Activated CD8-positive, alpha-beta memory T cell treated with anti-CD3 and anti-CD28 coated beads for 4 hours (primary cell): ENCODE measurements at places on chromosomes 16 and 17.

- no peak for DNase-seq
These were observed 2.8 kb upstream of the NOL3 start for GRCh38 chr16:67167588-67167987.

DNA sequence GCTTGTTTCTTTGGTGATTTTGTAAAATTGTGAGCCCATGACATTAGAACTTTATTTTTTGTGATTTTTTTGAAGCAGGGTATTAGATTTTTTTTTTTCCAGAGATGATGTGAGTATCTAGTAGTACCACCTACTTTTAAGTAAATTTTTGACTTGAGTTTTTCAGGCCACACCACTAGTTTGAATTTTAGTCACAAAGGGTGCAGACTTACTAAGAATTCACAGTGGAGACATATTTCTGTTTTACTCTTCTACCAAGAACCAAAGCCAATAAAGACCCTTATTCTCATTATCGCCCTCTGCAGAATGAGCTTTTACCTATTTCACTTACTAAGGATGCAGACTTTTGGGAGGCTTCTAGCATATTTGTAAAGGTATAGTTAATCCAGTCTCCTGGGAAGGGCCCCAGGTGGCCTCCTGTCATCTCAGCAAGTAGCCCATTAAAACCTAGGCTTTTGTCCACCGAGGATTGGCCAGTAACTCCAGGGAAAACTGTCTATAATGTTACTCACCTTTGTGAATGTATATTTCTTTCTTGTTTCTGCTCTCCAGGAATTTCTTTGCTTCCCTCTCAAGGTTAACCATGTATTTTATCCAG is 30.6 kb downstream of the NLK start:
- no peak for DNase-seq

DNA sequence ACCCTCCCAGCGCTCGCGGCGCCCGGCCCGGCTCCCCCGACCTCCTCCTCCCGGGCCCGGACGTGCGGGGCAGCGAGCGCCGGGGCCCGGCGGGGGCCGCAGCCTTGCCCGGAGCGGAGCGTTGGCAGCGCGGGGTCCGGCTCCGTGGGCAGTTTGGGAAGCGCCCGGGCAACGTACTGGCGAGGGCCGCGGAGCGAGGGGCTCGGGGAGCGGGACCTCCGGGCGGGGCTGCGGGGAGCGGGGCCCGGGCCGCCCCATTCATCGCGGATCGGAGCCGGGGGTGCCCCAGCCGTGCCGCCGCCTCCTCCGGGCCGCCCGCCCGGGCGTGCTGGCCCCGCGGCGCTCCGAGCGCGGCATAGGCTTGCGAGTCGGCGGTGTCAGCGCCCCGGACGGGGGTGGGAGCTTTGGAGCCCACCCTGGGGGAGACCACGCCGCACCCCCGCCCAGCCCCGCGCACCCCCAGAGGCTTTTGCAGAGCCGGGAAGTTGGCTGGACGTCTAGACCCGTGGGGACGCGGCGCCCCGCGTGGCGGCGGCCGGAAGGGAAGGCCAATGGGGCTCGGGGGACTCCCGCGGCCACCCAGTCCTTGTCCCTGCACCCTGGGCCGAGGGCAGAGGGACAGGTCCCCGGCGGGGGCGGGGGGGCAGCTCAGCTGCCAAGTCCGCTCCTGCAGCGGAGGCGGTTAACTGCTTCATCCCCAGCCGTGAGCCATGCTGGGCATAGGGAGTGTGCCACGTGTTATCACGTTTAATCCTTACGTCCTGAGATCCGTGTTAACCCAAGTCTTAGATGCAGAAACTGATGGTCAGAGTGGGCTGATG is 852 bp downstream of the ZNF469 start:
- no peak for DNase-seq

GRCh38 chr17:27906623-27907022 is 13.5 kb upstream of the LYRM9 start:
- no peak for DNase-seq

GRCh38 chr16:8675183-8676159 is 1.1 kb downstream of the ABAT start:
- DNase-seq: peak; percentile 50

DNA sequence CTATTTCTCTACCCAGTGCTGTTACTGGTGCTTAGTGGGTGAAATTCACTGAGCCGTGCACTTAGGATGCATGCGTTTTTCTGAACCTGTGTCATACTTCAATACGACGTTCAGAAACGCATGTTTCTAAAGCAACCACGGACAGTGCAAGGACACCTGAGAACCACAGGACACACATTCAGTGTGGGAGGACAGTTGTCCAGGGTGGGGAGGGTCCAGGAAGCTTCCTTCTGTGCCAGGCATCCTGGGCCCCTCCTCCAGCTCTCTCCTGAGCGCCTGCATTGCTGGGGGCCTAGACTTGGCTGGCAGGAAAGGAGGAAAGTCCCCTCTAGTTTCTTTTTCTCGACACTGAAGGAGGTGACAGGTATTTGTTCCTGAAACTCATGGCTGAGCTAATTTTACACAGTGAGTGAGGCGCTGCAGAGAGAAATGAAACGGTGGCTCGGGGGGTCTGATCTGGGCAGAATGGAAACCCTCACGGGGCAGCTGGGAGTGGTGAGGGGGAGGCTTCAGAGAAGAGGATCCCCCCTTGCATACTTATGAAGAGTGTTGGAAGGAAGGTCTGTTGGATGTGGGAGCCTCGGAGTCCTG is 89.9 kb downstream of the IRF8 start:
- no peak for DNase-seq

DNA sequence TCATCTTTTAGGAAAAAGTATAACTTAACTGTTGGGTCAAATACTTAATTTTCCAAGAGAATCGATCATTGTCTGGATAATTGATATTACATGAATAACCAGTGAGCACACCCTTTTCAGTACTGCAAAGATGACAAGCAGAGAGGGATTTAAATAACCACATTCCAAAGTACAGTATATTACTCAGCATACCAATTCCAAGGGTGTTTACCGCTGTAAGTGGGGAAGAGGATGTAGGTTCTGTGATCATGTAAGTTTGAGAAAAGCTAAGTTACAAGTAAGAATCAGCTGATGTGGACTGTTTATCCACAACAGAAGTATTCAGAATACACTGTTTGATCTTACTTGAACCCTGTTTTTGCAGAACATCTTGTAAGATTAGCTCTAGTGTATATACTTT is 6.1 kb downstream of the GDE1 start:
- DNase-seq: no peak

DNA sequence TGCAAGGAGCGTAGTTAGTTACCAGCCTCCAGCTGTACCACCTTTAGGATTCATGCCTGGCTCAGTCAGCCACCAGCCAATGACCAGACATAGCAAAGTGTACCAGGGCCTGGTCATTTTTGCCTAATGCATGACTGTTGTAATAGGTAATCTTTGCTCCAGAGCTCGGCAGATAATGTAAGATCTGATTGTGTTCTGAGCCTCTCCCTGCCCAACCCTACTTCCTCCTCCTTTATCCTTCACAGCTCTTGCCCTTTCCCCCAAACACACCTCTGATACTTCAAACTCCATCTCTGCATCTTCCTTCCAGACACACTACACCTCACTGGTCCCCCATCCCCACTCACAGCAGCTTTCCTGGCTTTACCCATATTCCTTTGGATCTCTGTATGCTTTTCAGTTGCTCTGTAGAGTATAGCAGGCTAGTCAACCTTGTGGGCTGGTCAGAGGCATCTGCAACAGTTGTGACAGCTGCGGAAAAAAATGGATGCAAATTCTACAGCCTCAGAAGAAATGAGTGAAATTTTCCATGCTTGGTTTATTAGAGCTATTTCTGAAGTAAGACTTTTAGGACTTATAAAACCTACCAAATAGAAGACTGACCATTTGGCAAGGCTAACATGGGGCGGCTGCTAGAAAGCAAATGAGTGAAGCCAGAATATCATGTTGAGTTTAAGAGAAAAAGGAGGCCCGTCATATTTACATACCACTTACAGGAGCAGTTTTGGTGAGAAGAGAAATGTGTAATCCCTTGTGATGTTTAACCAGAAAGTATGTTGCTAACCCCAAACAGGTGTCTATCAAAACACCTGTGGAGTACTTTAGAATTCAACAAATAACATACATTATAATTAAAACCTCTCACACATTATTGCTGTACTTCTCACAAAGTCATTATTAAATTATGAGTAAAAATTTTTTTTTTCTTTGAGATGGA is 19.9 kb upstream of the C16orf87 start:
- no peak for DNase-seq

GRCh38 chr17:42422958-42423712 is at the start of gene CAVIN1:
Gene CAVIN1 (minus strand): TSS chr17:42423256. CDS start chr17:42423097, 159 bp downstream.
- no peak for DNase-seq

DNA sequence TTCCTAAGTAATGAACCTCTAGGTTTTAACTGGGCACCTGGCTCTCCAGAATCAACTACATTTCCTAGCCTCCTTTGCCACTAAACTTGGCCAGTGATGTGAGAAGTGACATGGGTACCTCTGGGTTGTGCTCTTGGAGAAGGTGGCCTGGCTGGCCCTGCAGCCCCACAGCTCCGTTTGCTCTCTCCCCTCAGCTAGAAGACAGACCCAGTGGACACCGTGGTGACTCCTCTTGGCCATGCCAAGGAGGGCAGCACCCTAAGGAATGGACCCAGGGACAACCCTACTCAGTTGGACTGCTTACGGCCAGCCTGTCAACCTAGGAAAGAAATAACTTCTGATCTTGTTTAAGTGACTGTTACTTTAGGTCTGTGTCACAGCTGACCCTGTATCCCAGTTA is 151.4 kb downstream of the TMEM132E start:
- no peak for DNase-seq

- DNase-seq: no peak
These were observed 8.7 kb upstream of the SDK2 start for GRCh38 chr17:73652886-73653480.

GRCh38 chr17:11944587-11944986 is 52.7 kb downstream of the ZNF18 start:
- no peak for DNase-seq

DNA sequence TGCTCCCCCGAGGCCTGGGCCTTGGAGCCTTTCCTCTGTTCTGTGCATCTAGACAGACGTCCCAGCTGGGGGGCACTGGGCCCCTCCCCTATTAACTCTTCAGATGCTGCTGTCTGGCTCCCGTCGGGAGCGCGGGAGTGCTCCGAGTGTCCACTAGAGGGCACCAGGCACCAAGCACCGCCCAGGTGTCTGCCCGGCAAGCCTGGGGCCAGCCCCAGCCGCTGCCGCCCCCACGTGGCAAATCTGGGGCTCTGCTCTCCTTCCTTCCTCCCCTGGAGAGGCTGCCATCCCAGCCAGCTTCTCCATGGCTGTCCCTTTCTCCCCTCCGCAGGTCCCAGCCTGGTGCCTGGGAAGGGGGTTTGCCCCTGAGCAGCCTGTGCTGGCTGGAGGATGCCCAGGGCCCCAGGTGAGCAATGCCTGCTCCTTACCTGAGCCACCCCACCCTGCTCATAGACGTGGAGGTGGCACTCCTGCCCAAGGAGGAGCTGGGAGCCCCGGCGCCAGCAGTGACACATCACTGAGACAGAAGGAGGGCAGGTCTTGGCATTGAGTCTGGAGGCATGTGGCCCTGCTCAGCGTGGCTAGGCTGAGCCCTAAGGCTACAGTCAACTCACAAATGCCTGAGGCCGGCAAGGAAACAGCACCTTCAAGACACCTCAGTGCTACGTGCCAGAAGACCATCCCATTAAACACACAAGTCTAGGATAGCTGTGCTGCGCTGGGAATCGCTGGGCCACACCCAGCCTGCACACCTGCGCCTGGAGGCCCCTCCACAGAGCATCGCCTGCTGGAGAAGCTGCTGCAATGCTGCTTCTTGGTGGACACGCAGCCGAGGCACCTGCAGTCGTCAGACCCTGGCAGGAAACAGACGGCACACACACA is 19.7 kb downstream of the TMEM235 start:
- peak; percentile 60 for DNase-seq

DNA sequence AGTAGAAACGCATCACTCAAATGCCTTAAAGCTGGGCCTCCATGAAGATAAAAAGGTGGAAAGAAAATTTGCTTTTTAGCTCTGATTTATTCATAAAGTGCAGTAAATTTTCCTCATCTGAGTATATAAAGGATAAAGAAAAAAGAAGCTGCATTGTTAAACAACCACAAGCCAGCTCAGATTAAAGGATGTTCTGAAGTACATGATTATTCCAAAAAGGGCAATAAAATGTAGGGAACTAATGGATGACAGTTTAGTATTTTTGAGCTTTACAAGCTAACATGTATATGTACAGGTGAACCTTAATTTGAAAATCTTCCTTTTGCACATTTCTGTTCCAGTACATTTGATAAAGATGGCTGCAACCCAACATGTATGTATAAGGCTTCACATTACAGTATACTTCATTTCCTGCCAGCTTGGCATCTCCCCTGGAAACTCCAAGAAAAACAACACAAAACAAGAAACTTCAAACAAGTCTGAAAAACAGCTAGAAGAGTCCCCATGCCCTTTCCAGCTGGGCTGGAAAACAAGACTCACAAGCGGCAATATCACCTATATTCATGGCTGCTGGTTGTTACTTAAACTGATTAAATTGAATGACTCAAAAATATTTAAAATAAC is 225.7 kb downstream of the CEP112 start:
- DNase-seq: no peak
